ENCODE measurements at places on chromosomes 3 and 15.

DNA sequence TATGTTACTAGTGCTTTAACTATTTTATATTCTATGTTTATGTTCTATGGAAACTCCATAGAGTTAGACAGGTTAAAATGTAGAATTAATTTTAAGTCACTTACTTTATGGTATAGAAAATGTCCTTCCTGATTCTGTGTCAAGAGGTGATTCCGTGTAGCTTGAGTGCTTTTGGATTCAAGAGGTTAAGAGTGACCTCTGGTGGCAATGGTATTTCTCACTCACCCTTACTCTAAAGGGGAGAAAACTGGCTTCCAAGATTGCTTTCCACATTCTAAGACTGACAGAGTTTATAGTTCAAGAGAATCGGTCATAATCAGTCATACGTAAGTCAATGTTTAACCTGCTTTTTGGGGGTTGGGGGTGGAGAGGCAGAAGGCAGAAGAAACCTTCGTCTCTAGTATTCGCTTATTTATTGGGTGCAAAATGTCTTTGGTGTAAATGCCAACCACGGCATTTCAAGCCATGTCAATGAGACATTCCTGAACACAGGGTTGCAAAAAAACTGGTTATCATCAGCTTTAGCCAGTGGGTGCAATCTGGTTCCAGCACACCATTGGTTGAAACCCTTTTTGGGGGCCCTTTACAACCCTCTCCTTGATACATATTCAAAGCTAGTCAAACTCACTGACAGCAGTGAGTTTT lies 92.0 kb upstream of the VGLL3 start:
- no peak for DNase-seq

GRCh38 chr3:29683018-29683993 lies 402.4 kb downstream of the RBMS3 start:
- DNase-seq, result no peak

GRCh38 chr3:37531066-37531720 lies 330.5 kb upstream of the CTDSPL start:
- no peak for DNase-seq

GRCh38 chr3:106810300-106810875 lies 566.9 kb upstream of the CCDC54 start:
- DNase-seq, result no peak

DNA sequence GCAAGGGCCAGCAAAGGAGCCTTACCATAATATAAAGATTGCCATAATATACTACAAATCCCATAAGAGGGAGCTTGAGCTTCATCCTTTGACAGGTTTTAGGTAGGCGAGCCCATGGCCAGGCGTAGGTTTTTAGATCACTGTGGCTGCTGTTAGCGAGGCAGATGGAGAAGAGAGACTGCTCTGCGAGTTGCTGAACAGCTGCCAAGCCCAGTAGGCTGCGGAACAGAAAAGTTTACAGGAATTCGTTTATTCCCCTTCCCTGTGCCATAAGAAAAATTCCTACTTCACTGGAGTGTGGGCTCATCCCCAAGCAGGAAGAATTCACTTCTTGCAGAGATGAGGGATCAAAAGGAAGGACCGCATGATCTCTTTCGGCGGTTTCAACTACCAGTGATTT lies 30.5 kb downstream of the TMED3 start:
- no peak for DNase-seq

DNA sequence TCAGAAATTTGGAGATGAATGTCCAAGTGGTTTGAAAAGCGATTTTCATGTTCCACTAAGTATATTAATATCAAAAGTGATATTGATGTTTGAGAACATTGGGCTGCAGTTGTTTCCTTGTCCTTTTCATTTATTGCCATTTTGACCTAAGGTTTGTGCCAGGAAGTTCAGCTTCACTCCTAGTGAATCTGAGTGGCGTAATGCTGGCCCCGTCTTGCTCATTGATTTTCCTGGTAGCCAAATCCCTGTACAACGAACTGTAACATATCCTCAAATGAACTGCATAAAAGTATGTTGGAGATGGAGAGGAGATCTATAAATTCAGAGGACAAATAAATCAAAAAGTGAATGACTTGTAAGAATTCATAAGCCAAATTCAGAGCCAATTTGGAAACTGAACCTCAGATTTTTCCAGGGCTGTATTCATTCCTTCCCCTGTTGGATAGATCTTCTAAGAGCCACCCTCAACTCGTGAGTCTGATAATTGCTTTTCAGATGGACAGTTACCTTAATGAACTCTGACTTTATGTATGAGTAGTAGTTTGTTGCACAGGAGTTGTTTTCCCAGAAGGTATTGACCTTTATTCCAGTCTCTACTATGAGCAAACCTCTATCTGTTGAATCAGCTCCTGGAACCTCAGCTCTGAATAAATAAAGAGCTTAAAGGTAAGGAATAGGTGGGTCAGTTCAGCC lies 72.8 kb downstream of the ITPR1 start:
- no peak for DNase-seq

GRCh38 chr3:182837855-182838454 lies 44.7 kb downstream of the ATP11B start:
- no peak for DNase-seq

DNA sequence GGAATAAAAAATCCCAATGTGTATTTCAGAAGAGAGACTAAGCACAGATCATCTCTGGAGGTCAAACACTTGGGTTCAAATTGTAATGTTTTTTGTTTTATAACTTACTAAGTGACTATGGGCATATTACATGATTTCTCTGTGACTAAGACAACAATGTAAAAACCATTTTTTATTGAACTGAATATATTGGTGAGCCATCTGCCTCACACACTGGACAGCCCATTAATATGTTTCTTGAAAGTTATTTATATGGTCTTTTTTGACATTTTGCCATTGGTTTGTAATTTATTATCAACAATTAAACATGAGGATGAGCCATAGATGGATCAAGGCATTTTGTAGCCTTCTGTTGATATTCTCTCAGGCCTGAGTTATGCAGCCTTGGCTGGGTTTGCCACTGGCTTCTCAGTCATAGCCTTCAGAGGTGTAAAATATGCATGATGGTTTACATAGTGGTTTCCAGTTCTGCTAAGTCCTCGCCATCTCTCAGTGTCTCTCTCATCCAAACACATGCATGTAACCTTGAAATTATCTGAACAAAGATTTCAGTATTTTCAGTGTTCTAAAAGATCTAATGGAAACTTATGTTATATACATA lies 997.2 kb downstream of the DIPK2A start:
- DNase-seq, result no peak

DNA sequence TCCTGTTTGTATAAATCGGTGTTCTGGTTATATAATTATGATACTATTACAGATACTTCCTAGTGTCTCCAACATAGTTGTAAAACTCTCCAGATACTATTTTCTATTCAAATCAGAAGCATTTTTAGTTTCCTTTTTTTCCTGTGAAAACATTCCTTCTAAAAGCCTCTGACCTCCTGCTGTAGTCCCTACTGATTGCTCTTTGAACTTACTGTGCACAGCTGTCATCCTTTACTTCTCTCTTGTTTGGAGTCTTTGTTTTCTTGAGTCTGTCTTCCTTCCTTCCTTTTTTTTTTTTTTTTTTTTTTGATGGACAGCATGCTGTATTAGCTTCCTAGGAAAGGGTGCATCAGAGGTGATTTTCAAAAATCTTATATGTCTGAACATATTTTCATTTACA lies 28.9 kb downstream of the NR2C2 start:
- no peak for DNase-seq

GRCh38 chr3:95899911-95900310 lies 914.5 kb upstream of the EPHA6 start:
- DNase-seq, result no peak

- DNase-seq, result no peak
Observed at GRCh38 chr3:59644479-59645402, 594.9 kb upstream of the CFAP20DC start.

- no peak for DNase-seq
Observed at GRCh38 chr15:86797135-86797534, 717.5 kb downstream of the AGBL1 start.

GRCh38 chr15:61243983-61244593 lies 15.0 kb upstream of the RORA start:
- DNase-seq, result no peak

- DNase-seq, result no peak
Observed at GRCh38 chr3:159855599-159856346, 132.9 kb upstream of the IL12A start.

Data from activated CD4-positive, alpha-beta T cell treated with anti-CD3 and anti-CD28 coated beads for 4 hours (primary cell).